Stimulated activated CD8-positive, alpha-beta memory T cell treated with anti-CD3 and anti-CD28 coated beads, Interleukin-2, amount 100 ng/mL, for 1 hour (primary cell): ENCODE measurements at places on chromosomes 1 and 21.

GRCh38 chr1:167943541-167943940 lies 6.7 kb upstream of the MPC2 start:
- no peak for DNase-seq

- DNase-seq = no peak
Observed at GRCh38 chr1:76824106-76824505, 43.2 kb upstream of the ST6GALNAC5 start.

DNA sequence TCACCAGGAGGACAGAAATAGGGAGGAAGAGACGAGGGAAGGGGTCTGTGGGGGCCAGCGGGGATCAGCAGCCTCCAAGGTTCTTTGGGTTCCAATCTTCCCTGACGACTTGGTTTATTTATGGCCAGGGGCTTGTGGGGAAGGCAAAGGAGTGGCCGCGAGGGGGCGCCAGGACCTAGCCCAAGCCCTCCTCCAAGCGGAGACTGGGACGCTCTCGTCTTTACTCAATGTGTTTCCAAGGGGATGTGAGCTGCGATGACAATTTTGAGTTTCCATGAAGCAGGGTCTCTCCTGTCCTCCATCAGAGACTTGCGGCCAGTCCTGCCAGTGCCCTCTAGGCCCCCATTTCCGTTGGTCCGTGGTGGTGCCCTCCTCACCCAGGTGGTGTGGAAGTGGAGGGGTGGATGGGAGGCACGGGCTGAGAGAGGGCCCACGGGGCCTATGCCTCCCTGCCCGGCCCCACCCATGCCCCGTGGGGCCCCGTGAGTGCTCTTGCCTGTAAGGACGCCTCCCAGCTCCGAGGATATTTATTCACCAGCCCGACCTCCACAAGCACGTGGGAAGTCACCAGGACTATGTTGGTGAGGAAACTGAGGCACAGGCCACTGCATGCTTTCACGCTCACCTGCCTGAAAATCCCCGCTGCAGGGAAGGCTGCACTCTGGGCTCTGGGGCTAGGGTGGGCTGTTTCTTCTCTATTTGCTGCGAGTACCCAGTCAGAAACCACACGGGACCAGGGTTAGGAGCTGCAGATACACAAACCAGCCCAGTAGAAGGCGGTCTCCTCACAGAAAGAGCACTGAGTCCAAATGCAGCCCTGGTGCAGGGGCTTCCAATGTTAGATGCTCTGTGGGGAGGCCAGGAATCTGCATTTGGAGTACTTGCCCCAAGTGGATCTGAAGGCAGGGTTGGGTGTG lies 26.5 kb downstream of the DMRTB1 start:
- DNase-seq = peak; percentile 33

DNA sequence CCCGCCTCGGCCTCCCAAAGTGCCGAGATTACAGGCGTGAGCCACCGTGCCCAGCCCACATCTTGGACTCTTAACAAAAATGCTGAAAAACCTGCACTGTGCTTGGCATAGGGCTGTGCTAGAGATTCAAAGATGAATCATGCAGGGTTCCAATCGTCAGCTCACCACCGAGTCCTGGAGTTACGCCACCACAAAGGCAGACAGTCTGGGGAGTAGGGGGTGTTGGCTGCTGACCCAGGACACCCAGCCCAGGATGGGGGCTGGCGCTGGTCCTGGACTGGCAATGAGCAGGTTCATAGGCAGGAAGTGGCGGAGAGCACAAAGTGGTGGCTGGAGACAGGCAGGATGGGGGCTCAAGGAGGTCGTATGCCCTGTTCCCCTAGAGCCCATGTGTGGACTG lies 16.0 kb downstream of the PSRC1 start:
- no peak for DNase-seq

DNA sequence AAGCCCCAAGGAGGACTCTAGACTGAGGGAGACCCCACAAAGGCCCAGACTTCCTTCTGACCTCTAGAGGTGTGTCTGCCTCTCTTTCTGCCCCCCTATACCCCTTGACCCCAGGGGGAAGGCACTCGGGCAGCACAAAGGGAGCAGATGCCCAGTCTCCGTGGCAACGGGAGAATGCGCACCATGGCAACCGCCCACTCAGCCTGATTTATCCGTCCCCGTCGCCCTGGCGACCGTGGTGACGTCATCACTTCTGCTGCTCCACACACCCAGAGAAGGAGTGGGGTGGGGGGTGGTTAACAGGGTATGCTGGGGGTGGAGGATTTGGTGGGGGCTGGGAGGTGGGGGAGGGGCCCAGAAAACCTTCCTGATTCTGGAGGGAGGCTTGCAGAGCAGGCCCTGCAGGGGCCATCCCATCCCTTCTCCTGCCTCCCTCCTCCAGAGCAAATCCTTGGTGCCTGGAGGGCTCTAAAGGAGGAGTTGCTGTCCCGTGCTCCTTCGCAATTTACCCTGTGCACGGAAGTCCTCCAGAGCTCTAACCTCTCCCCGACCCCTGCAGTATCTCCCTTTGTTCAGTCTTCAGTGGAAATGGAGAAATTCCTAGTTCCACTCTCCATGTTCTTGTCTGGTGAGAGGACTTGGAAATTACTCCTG lies 6.3 kb downstream of the CELF3 start:
- no peak for DNase-seq

DNA sequence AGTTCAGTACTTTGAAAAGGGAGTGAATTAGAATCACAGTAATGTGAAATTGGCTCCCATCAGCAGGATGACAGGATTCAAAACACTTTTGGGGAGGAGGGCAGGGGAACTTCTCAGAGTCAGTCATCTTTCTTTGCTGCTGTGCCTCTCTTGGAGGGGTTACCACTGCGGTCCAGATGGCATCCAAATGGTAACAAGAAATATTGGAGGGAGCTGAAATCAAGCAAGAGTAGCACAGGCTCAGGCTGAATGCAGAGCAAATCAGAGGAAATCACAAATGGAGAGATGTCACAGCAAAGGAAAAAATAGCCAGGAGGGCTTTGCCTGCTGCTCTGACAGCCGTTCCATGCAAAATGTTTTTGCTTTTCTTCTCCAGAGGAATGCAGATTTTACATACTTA lies 75.0 kb upstream of the C8B start:
- DNase-seq = no peak

DNA sequence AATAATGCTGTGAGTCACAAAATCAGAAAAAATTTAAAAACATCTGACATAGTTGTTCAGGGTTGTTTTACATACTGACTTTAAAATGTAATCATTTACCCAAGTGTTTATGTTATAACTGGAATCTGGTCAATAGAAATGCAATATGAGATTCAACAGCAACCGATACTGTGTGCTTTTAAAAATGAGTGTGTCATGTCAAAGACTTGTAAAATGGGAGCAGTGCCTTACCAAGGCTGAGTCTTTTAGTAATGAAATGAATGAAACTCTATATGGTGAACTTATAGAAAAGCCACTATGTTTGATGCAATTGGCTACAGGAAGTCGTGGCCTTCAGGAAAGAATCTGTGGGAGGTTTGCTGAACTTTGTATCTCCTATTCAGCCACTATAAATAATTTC lies 570.2 kb downstream of the DPYD start:
- no peak for DNase-seq

GRCh38 chr1:89065079-89065868 lies at the start of gene GBP1:
Gene GBP1 (minus strand): TSS chr1:89065208. CDS start chr1:89063234, 1,974 bp downstream.
- no peak for DNase-seq

GRCh38 chr21:40422896-40423635 lies 423.9 kb downstream of the DSCAM start:
- DNase-seq = no peak

GRCh38 chr1:30779294-30780071 lies 21.9 kb upstream of the LAPTM5 start:
- DNase-seq = peak; percentile 89

DNA sequence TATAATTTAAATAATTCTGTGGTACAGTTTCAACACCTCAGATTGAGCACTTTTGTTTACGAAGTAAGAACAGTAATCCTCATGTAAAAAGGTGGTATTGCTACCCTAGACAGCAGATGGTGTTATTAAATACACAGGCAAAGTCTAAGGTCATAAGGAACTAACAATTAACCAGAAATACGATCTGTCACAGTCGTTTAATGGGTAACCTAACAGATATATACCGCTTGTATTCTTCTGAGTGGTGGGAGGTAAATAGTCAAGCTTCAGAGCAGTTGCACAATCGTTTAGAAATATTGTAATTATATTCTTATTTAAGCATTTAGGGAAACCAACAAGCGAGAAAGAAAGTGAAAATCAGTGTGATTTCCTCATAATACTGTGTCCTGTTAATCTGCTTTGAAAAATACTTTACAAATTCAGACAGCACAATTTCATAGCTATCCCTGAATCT lies 9.8 kb upstream of the IRF2BP2 start:
- no peak for DNase-seq
